ENCODE measurements at places on chromosomes 5 and 9.

GRCh38 chr9:111937781-111938426 lies 41.3 kb downstream of the UGCG start:
- DNase-seq: peak; percentile 45

DNA sequence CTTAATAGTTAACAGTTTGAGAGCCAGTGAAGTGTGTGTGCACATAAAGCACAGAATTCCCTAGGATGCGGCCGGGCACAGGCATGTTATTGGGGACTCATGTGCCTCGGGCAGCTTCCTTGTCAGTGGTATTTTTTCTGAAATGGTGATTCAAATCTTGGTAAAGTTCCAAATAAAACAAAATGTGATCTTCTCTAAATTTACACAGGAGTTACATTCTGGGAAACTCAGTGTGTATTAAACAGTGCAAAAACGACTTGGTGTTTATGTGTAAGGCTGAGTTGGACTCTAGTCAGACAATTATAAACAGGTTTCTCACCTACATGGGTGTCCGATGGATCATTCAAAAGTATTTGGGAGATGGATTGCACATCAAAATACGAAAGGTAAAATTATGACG lies 48.9 kb downstream of the BOD1 start:
- no peak for DNase-seq

GRCh38 chr5:140602147-140602546 lies 30.8 kb downstream of the CD14 start:
- DNase-seq: no peak

DNA sequence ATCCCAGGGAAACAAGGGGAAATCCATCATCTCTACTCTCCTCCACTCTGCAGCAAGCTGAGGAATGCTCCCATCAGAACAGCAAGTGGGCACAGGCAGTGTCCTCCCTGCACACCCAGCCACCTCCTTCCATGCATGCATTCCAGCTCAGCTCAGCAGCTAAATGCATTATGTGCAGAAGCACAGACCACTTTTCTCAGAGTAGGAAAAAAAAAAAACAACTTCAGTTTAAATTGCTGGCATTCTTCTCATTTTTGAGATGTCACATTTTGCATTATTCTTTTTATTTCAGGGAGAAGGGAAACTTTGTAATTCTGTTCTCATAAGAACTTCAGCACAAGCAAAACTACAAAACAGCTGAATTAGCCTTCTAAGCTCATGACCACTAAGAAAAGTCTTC lies 312.2 kb downstream of the SEMA5A start:
- DNase-seq: no peak

DNA sequence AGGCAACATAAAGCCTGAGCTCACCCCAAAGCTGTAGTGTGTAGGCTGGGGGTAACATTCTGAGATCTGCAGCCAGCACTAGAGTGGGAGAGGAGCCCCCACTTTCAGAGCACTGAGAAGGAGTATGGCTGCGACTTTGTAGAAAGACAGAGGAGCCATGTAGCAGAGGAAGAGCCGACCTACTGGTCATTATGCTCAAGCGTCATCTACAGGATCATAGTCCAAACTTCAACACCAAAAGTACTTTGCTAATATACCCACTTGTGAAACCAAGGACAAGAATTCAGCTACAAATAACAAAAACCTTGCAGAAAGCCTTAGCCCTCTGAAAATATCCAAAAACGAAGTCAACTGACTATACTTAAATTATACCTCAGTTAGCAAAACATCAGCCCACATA lies 330.1 kb downstream of the MAN2A1 start:
- no peak for DNase-seq

DNA sequence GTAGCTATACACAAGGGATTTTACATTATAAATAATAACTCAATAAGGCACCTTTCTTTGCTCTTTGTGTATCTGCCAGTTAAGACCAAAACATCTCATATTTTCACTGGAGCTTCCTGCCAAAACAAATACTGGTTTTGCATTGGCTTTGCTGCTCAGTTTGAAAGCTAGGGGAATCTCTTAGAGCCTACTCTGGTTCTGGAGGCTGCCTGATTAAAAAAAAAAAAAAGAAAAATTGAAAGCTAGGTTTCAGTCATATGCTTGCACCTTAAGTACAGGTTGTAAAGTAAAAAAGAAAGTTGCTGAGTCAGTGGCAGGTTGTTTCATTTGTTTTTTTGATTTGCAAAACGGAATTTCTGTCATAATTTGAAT lies 2.3 kb downstream of the DENND4C start:
- DNase-seq: peak; percentile 42

DNA sequence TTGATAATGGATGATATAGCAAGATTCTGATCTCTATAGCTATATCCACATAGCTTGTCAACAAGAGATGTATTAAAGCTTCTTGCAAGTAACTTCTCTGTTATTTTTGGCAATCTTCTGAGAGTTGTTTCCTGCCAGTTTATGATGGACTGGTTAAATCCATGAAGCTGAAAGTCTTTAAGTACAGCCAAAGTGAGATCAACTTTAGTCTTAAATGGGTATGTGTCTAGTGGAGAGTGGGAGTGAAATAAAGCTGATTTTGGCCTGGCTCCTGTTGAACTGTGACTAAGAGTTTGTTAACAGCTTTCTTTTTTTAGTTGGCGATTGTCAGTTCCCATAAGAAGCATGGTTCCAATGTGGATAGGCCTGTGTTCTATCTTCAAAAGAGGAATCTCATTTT lies 350.9 kb upstream of the PCSK5 start:
- no peak for DNase-seq

DNA sequence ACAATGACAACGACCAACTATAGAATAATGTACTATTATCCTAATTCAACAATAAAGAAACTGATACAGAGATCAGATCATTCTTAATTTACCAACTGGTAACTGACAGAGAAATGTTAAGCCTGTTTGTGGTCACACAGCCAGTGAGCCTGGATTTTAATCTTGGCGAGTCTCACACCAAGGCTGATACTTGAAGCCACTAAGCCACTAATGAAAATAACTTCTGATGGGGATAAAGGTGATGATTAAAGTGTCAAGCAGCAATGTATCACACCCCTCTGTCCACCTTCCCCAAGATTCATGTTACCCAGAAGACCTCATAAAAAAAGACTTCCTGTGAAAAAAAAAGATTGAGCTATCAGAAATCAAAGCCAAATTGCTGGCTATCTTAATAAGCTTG lies 350.5 kb downstream of the SPOCK1 start:
- no peak for DNase-seq

DNA sequence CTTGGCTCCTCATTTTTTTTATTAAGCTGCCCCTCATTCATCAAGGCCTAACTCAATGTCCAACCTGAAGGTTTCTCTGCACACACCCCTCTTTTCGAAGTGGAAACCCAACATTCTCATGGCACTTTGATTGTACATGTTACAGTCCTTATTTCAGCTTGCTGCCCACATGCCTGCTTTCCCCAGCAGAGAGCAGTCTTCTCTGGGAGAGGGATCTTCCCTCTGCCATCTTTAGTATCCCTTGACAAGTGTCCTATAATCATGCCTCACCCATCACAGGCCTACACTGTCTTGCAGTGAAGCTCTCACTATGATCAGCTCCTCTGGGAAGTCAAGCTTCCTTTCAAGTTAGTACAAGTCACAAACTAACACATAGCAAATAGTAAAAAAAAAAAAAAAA lies 175.1 kb downstream of the ACER2 start:
- DNase-seq: no peak

- no peak for DNase-seq
Observed at GRCh38 chr5:35138232-35138631, 90.5 kb upstream of the AGXT2 start.

DNA sequence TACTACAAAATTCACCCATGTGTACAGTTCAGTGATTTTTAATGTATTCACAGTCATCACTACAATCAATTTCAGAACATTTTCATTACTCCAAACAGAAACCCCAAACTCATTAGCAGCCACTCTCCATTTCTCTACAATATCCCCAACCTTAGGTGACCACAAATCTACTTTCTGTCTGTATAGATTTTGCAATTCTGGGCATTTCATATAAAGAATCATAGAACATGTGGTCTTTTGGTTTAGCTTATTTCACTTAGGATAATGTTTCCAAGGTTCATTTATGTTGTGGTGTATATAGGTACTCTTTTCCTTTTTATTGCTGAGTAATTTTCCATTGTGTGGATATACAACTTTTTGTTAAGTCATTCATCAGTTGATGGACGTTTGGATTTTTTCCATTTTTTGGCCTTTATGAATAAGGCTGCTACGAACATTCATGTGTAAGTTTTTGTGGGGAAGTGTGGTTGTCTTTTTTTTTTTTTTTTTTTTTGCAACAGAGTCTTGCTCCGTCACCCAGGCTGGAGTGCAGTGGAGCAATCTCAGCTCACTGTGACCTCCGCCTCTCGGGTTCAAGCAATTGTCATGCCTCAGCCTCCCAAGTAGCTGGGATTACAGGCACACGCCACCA lies 54.5 kb downstream of the DOCK8 start:
- DNase-seq: no peak

GRCh38 chr9:107971241-107971640 lies 481.7 kb upstream of the KLF4 start:
- DNase-seq: no peak

- DNase-seq: no peak
Observed at GRCh38 chr5:138338411-138339090, 485 bp downstream of the FAM53C start.

- no peak for DNase-seq
Observed at GRCh38 chr5:104385906-104386305, 823.3 kb upstream of the NUDT12 start.

GRCh38 chr5:90133941-90134340 lies 275.6 kb downstream of the CETN3 start:
- DNase-seq: no peak

DNA sequence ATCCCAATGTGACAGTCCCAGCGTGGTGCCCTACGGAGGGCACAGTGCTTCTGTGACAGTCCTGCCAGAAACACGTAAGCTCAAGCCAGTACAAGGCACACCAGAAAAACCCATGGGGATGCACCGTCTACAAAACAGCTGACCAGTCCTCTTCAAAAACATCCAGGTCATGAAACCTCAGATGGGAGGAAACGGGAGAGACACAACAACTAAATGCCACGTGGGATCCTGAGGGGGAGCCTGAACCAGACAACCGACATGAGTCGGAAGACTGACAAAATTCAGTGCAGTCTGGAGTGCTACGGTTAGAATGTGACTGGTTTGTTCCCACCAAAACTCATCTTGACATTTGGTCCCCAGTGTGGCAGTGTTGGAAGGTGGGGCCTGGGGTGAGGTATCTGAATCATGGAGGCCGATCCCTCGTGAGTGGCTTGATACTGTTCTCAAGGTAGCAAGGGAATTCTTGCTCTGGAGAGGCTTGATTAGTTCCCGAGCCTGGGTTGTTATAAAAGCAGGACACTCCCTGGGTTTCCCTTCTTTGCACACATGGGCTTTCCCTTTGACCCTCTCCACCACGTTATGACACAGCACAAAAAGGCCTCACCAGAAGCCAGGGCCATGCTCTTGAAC lies 55.4 kb downstream of the ADAMTS2 start:
- DNase-seq: no peak

DNA sequence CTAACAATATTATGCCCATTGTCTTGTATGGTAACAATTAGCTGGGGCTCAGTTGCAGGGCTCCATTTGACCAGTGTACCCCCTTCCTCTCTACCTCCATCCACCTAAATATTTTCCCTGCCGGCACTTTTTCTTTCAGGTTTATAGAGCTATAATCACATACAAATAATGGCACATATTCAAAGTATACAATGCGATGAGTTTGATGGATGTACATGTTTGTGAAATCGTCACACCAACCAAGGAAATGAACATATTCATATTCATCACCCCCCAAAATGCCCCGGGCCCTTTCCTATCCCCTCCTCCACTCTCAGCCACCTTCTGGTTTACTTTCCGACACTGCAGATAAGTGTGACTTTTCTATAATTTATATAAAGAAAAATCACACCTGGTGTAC lies 351.5 kb downstream of the GADD45G start:
- DNase-seq: no peak

GRCh38 chr9:133825555-133826218 lies 87.5 kb upstream of the SARDH start:
- no peak for DNase-seq

DNA sequence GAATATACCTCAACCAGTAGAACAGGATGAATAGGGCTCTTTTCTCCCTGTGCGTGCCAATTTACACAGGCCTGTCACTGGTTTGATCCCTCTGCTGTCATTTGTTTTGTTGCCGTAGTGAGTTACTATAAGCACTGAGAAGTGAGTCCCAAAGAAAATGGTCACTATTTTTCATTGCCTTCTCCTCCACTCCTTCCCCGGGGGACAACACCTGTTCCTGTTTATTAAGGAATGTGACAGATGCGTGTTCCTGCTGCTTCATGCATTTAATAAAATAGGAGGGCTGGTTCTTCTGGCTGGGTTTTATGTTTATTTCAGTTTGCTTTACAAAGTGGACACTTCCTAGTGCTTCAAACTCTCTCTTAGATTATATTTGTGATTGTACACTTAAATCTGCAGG lies 6.4 kb downstream of the THBS4 start:
- DNase-seq: no peak

GRCh38 chr9:133199648-133200321 lies 9.3 kb downstream of the OBP2B start:
- DNase-seq: no peak

DNA sequence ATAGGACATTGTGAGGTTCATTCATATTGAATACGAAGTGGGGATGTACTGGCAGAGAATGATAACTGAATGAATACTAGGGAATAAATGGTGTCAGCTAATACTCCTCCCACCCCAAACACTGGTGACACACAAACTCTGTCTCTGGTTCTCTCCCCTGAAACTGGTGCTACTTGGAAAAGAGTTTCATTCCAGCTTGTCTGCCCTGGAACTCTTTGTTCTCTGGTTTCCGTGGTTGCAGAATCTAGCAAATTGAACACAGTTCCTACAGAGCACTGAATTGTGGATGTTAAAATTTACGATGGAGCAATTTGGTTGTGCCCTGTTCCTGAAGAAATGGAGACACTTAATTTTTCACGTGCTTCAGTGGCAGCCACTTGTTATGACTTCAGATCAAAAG lies 181.7 kb downstream of the KCTD16 start:
- no peak for DNase-seq

DNA sequence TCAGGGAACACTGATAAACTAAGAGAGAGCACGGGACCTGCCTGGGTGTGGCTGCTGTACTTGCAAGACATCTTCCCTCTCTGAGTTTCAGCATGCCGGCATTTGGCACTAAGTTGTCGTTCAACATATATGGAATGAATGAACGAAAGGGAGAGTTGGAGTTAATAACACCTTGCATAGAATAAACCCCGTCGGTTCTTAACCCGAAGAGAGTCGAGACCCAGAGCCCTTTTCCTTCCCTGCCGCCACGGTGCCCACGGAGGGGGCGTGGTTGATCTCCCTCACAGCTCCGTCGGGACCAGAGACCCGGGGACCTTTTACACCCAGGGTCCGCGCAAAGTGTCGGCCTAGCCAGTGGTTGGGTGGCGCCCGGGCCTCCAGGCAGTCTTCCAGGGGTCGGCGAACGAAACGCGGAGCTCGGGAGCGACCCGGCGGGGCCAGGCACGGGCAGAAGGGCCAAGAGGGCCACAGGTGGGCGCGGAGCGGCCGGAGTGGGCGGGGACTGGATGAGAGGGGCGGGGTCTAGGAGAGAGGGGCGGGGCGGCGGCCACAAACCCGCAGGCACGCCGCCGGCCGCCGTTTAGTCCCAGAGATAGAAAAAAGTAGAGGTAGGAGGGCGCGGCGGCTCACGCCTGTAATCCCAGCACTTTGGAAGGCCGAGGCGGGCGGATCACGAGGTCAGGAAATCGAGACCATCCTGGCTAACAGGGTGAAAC lies 735 bp upstream of the RPL26L1 start:
- peak; percentile 93 for DNase-seq

Measured in GM10248 (cell line).